ENCODE measurements at places on chromosomes 13 and 19. TPM values are rescaled to one million over a fixed set of nuclear protein-coding genes. Genes with fewer than 3 reads are reported as not detected.

The ZNF296 gene
- 6.2 TPM for total RNA-seq

The ZNF791 gene
- 26.6 TPM for total RNA-seq

The ZNF99 gene
- total RNA-seq = not detected

- no peaks in the 10 kb centered on the region for H3K4me1 ChIP-seq
- no peak overlapping the region for H3K4me3 ChIP-seq
- H3K36me3 ChIP-seq = no peaks in the 10 kb centered on the region
- no peak for DNase-seq
Observed at GRCh38 chr19:5355076-5355475, 14.5 kb upstream of the PTPRS start.

DNA sequence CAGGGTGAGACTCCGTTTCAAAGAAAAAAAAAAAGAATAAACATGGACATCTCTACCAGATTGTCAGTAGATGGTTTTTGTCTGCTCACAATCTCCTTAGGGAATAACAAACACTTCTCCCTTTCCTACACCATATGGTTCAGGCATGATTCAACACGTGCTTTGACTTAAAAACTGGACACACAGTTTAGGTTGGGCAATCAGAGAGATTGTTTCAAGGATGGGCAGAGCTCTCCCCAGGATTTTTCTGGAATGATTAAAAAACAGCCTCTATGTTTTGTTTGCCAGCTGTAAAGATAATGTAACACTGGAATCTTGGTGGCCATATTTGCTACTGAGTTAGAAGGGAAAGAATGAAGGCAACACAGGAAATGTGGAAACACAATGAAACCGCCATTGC lies 150.1 kb upstream of the TSC22D1 start:
- H3K27me3 ChIP-seq = peaks cover 2% of the 10 kb centered on the region
- DNase-seq = no peak
- H3K36me3 ChIP-seq = no peaks in the 10 kb centered on the region

GRCh38 chr19:33298146-33298911 lies 4.0 kb downstream of the CEBPA start:
- H3K27me3 ChIP-seq = peaks cover 31% of the 10 kb centered on the region
- no peaks in the 10 kb centered on the region for H3K36me3 ChIP-seq
- H3K27ac ChIP-seq = no peak overlapping the region
- H3K4me1 ChIP-seq = no peaks in the 10 kb centered on the region
- no peak for DNase-seq

GRCh38 chr13:30665638-30666037 lies 47.9 kb downstream of the USPL1 start:
- no peak overlapping the region for H3K4me3 ChIP-seq
- no peak overlapping the region for H3K27ac ChIP-seq
- no peaks in the 10 kb centered on the region for H3K27me3 ChIP-seq
- H3K36me3 ChIP-seq = no peaks in the 10 kb centered on the region
- DNase-seq = no peak

All from activated CD8-positive, alpha-beta T cell treated with anti-CD3 and anti-CD28 coated beads, Interleukin-2, amount 10 ng/mL, durations not matched to agents 7 days and 5 days (primary cell).